CD4-positive, alpha-beta T cell treated with Interleukin-21 for 1 hour (primary cell): ENCODE measurements at places on chromosomes 13 and 19.
A peak's percentile ranks its signal among the peaks of the same experiment; 100 is the strongest.

DNA sequence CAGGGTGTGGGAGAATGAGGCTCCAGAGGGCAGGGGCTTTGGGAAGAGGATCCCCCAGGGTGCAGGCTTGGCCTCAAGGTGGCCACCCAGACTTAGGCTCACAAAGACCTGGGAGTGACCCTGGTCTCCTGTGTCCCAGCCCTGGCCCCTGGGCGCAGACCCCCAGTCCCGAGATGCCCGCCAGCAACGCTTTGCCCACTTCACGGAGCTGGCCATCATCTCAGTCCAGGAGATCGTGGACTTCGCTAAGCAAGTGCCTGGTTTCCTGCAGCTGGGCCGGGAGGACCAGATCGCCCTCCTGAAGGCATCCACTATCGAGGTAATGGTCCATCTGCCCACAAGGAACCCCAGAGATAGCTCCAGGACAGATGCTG, 2.6 kb downstream of the NR1H2 start:
- DNase-seq = no peak

GRCh38 chr13:39268398-39268797, 230.1 kb downstream of the NHLRC3 start:
- no peak for DNase-seq

GRCh38 chr19:6864325-6864940, 22.9 kb upstream of the ADGRE1 start:
- DNase-seq = no peak

DNA sequence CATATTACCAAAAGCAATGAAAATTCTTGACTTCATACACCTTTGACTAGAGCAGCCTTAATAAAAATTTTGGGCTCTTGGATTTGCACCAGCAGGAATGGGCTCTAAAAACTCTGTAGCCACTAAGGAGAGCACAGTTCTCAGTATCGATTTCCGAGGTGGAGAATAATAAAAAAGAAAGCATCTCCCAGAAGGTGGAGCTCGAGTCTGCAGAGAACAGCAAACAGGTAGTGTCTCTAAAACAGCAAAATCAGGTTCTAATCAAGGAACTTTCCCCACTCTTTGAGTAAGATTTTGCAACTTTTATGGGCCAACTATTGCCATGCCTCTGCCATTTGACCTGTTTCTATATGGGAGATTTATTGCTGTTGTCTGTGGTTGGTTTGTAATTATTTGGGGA, 258.7 kb upstream of the GPC6 start:
- no peak for DNase-seq

DNA sequence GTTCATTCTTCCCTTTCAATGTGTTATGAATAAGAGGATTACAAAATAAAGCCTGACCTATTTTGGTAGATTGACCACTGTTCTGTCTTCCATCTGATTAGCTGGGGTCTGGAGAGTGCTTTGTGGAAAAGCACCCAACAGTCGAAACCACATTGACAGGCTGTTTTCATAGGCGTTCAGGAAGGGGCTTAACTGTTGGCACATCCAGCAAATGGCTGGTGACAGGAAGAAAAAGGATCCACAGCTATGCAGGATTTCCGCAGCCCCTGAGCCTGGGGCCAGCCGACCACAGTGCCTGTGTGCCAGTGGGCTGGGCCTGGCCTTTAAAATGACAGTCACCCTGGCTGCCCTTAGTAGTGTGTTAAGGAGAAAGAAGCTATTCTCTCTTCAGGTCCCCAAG, 113.3 kb downstream of the SIPA1L3 start:
- DNase-seq = no peak

DNA sequence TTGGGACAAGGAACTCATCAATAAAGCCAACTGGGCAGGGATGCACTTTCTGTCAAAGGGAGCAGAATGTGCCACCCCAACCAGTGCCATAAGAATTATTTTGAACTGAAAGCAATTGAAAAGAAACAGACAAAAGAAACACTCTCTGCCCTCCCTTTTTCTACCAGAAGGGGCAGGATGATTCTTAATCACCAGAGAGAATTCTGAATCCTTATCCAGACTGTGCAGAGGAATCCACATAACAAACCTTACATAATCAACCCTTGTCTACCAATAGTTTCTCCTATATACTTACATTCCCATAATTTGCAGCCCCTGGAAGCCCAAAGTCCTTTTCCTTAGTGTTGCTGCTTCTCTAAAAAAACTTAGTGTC, 520.7 kb upstream of the NBEA start:
- no peak for DNase-seq

- no peak for DNase-seq
Observed at GRCh38 chr19:55698256-55698655, 23.2 kb downstream of the EPN1 start.

DNA sequence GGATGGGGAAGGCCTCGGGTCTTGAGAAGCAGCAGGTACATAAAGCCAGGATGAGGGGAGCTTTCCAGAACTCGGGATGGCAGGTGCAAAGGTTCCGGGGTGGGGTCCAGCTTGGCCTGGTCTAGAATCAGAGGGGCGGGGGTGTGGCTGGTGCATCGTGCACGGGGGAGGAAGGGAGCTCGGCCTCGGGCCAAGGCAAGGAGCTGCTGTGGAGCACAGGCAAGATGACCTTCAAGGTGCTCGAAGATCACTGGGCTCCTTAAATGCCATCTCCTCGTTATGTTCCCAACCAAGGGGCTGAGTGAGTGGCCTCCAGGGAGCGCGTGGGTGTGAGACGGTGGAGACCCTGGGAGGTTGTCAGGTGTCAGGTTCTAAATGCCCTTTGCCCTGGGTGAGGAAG, 16.1 kb upstream of the SIGLEC11 start:
- no peak for DNase-seq

DNA sequence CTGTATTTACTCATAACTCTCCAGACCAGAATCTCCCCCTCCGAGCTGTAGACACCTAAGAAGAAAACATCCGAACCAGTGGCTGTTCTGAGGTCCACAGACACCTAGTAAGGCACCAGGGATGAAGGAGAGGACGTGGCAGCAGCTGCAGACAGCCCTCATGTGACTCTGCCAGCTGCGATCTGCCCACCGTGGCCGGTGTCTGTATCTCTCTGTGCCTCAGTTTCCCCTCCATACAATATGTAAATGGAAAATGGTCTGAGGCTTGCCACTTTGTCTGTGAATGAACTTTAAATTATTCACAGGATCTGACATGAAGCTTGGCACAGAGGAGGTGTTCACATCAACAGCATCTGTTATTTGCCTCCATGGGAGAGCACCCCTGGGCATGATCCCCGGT, 2.4 kb downstream of the CEACAM4 start:
- no peak for DNase-seq

GRCh38 chr19:4487572-4487971, 15.5 kb downstream of the HDGFL2 start:
- no peak for DNase-seq

DNA sequence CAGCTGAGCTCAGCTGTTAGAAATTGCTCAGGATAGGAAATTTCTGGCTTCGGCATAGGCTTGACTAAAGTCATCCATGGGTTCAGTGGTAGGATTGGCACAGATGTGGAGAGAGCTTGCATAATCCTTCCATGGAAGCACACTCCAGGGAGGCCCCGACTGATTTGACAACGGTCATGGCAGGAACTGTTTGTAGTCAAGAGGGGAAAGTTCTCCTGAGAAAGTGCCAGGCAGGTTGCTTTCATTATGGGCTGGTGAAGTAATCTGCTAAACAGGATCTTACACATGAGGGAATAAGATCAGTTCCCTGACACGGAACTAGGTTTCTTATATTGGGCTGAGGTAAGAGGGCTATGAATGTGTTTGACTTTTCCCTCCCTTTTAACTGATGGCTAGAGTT, 120.1 kb downstream of the RGCC start:
- no peak for DNase-seq

DNA sequence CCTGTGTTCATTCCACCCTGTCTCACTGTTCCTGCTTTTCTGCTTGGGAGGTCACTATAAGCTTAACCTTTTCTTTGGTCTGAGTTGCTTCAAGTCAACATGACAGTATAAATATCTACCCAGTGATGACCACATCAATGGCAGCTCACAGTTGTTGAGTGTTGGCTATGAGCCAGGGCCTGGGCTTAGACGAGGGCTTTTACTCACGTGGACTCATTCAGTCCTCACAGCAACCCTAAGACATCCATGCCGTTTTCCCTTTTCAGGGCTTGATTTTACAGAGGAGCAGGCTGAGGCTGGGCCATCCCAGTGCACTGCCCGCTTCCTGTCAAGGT, 10.2 kb upstream of the CCDC97 start:
- DNase-seq = peak; percentile 66

DNA sequence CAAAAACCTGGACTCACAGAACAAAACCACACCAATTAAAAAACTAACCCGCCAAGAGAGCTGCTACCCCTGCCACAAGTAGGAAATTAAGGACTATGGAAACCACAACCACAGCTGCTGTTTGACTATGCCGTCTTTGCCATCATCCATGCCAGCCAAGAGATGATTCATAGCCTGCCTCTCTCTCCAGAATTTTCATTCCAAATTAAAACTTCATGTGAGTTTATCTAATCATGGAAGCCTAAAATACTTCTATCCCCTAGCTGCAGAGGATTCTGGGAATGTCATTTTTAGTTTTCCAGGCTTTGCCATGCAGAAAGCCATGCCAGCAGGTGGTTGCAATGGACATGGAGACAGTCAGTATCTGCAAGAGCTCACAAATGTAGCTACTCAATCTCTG, 27.6 kb upstream of the GTF2F2 start:
- DNase-seq = no peak

DNA sequence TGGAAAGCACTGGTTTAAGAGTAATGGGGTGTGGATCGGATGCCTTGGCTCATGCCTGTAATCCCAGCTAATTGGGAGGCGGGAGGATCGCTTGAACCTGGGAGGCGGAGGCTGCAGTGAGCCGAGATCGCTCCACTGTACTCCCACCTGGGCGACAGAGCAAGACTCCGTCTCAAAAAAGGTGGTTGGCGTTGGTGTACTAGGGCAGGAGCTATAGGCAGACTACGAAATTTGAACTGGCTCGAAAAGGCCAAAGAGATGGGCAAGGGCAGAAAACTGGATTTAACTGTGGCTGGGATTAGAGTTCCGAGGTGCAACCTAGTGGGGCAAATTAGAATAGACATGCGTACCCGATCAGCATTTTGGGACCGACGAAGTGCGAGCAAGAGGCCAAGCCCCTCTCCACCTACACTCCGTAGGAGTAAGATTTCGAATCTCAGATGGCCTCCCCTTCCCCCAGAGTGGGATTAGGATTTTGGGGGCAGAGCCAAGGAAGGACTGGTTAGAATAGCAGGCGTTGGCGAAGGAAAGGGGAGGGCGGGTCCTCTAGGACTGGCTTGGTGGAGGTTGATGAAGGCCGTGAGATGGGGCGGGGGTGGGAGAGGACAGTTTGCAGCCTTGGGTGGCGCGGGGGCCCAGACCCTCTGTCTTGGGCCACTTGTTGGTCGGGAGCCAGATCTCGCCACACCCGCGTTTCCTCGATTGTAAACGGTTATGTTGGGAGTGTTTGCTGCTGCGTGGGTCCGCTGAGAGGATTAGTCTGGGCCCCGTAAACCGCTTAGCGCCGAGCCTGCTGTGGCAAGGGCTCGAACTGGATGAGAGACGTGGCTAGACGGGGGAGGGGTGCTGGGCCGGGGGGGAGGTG, 2.0 kb upstream of the INAFM1 start:
- DNase-seq = no peak

DNA sequence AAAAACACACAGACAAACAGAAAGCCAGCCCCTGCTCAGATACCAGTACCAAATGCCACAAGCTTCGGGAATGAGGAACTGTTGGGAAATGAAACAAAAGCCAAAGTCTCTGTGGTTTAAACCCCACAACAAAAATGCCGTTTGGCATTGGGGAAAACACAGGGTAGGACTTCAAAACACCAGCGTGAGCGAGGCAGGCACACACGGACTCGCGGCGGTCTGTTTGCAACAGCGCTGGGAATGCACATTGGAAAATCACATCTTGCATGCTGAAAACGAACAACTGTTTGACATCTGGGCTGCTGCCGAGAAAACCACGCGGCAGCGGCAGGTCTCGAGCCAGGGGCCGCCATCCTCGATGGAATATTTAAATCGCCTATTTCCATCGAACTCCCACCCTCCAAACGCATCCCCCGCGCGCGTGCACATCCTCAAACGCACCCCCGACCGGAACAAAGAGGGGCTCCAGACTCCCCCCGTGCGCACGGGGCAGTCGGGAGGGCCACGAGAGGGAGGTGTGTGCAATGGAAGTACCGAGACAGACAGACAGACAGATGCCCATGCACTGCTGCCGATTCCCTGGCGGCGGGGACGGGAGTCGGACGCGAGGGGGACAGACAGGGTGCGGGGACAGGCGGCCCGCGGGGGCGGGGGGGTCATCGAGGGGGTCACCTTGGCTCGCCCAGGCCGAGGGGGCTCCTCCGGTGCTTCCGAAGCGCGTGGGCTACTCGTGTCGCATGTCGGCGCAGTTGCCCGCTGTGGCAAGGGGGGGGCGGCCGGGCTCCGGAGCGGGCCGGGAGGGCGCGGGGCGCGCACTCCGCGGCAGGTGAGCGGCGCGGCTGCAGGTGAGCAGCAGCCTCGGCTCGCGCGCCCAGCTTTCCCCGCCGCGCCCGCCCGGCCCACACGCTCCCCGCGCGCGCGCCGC, at the start of gene GPR12:
GPR12 (minus strand) TSS at position 880 of the 925 bp plus-strand sequence. CDS start 959 bp downstream, outside the sequence.
- DNase-seq = no peak
